ENCODE measurements at places on chromosomes 12 and 14.

GRCh38 chr12:49552899-49553298 lies 14.1 kb downstream of the KCNH3 start:
- DNase-seq, result no peak

DNA sequence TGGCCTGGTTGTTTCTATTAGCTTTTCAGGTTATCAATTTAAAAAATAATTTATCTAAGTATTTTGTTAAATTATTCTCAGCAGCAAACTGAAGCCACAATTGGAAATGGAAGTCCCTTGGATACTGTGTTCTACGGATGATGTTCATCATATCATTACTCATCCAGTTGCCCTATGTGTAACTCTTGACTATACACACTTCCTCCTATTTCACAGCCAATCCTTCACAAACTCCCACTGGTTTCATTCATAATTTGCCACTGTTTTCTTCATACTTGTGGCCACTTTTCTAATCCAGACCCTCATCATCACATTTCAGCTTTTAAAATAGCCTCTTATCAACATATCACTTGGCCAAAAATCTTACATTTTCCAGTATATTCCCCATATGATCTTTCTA lies 84.0 kb downstream of the CATSPERB start:
- DNase-seq, result no peak

DNA sequence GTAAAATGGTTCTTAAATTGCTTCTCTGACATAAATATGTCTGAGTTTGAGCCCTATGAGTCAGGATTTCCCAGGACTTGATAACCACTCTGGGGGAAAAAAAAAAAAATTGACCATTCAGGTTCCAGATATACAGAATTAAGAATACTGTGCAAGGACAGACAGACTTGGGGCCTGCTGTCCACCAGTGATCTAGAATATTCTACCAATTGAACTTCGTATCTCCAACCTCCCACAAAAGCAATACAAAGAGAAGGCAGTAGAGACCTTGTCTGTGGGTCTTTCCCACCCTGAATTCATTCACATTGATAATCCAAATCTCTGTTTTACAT lies 4.1 kb downstream of the SINHCAF start:
- no peak for DNase-seq

- DNase-seq, result no peak
Measured at GRCh38 chr12:41466802-41467201, 278.7 kb downstream of the PDZRN4 start.

- DNase-seq, result no peak
Measured at GRCh38 chr14:33602396-33602795, 348.5 kb downstream of the EGLN3 start.

DNA sequence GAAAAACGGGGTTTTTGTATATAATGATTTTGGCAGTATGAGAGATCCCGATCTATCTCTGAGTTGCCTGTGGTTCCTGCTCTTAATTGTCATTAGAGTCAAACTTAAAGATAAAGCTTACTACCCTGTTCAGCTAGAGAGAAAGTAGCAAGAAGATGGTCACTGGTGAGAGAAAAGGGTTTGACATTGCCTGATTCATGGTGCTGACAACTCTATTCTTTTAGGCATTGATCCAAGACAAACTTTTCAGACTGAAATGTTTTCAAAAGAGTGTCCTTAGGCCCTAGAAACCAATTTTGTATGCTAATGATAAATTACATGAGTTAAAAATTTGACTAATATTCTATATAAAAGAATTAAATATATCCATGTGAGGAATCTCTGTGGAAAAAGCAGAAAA lies 35.1 kb downstream of the PELI2 start:
- no peak for DNase-seq

DNA sequence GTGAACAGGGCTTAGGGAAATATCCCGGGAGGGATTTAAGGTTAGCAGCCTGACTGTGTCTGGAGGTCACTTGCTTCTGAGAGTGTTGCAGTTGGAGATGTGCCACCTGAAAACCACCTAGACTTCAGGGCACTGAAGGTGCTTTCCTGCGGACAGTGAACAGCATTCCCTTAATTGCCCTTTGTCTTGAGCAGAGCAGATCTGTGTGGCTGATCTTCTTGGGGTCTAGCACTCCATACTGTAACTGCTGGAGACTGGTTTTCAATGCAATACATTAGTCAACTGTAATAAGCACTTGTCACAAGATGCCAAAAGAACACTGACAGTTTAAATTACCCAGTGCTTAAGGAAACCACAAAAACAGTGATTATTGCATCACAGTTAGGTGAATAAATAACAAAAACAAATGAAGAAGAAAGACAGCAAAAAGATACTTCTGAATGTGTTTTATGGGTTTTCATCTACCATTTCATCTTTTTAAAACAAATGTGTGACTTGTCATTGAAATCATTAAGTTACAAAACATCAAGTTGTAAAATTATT lies 111.8 kb downstream of the PRIMA1 start:
- no peak for DNase-seq

DNA sequence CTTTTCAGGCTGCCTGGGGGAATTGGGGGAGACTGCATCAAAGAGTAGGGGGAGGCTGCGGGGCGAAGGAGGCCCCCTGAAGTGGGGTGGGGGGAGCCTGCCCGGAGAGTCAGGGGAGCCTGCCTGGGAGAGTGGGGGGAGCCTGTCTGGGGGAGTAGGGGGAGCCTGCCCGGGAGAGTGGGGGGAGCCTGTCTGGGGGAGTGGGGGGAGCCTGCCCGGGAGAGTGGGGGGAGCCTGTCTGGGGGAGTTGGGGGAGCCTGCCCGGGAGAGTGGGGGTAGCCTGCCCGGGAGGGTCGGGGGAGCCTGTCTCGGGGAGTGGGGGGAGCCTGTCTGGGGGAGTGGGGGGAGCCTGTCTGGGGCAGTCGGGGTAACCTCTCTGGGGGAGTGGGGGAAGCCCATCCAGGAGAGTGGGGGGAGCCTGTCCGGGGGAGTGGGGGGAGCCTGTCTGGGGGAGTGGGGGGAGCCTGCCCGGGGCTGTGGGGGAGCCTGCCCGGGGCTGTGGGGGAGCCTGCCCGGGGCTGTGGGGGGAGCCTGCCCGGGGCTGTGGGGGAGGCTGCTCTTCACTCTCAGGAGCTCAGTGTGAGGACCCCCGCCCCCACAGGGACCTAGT lies 6.5 kb upstream of the DEGS2 start:
- DNase-seq, result no peak

GRCh38 chr14:93054006-93054405 lies 61.7 kb downstream of the ITPK1 start:
- DNase-seq, result no peak
